ENCODE measurements at places on chromosomes 2 and 18.

- DNase-seq: no peak
Measured at GRCh38 chr2:73250872-73251846, 17.1 kb downstream of the CCT7 start.

GRCh38 chr18:76339246-76339620, 155.8 kb downstream of the ZNF516 start:
- DNase-seq: no peak

DNA sequence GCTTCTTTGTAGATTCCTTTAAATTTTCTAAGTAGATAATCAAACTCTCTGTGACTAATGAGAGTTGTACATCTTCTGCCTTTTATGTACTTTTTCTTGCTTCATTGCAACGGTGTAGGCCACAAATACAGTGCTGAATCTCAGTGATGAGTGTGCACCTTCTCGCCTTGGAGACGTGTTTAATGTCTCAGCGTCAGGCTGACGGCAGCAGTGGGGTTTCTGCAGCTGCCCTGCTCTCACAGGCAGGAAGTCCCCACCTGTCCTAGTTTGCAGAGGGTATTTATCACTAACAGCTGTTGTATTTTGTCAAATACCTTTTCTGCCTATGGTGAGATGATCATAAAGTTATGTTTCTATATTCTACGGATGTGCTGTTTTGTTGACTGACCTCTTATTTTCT, 13.3 kb downstream of the AGXT start:
- no peak for DNase-seq

DNA sequence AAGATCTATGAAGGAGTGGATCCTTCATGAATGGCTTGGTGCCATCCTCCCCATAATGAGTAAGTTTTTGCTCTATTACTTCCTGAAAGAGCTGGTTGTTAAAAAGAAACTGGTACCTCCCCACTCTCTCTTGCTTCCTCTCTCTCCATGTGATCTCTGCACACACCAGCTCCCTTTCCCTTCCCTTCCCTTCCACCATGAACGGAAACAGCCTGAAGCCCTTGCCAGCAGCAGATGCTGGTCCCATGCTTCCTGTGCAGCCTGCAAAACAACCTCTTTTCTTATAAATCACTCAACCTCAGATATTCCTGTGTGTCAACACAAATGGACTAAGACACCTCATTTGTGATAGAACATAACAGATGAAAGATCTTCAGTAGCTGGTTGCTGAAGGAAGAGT, 303.5 kb upstream of the ACVR2A start:
- DNase-seq: no peak

- DNase-seq: no peak
Measured at GRCh38 chr2:170713543-170714380, 1.4 kb upstream of the SP5 start.

DNA sequence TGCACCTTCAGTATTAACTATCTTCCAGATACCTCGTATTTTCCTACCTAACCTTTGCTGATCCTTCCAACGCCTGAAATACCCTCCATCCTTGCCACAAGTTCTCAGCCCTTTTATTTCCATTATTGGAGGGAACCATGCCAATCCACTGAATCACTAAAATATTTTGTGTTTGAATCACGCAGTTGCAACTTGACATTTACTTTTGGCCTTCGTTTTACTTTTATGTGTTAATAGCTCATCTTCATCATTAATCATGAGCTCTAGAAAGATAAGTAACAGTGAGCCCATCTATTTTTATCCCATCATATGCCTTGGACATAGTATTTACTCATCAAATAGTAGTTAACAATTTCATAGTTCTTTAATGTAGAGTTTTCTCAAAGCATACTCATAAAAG, 463.2 kb downstream of the THSD7B start:
- no peak for DNase-seq

DNA sequence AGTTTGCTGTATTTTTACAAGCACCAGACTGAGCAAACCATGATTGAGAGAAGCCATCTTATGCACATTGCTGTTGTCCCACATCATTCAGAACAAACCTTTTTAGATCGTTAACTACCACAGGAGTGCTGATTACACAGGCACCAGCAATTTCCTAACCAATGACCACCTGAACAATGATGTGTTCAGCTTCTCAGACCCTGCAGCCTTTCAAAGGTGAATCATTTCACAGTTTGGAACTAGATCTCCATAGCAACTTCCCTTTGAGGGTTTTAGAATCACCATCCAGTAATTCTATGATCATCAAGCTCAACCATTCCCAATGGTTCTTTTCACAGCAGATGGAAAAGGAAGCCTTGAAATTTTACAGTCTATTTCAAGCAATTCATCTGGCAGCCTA, 71.4 kb downstream of the OLA1 start:
- no peak for DNase-seq

DNA sequence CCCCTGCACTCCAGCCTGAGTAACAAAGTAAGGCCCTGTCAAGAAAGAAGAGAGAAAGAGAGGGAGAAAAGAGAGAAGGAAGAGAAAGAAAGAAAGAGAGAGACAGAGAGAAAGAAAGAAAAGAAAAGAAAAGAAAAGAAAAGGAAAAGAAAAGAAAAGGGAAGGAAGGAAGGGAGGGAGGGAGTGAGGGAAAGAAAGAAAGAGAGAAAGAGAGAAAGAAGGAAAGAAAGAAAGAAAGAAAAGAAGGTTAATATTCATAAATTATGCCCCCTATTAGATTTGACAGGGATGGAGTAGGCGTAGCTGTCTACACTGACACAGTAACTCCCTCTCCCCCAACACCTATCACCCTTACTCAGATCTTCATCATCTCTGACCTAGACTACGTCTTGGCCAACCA, 202.3 kb downstream of the SP3 start:
- no peak for DNase-seq

GRCh38 chr2:69505710-69506109, 68.5 kb upstream of the NFU1 start:
- no peak for DNase-seq

DNA sequence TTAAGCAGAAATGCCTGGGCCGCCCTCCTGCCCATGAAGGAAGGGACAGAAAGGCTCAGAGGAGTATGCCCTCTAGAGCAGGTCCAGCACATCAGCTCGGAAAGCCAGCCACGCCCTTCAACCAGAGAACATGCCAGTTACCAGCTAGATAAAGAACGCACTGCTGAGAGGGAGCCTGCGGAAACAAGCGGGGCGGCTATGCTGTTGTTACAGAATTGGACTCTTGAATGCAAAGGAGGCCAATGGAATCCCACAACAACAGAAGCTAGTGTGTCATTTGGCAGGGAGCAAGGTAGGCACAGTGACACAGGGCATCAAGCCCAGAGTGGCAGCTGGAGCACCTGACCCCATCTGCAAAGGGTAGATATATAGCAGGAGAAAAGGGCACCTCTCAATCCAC, 242.9 kb upstream of the ID2 start:
- no peak for DNase-seq

- DNase-seq: no peak
Measured at GRCh38 chr2:236600892-236601291, 31.3 kb downstream of the ACKR3 start.

DNA sequence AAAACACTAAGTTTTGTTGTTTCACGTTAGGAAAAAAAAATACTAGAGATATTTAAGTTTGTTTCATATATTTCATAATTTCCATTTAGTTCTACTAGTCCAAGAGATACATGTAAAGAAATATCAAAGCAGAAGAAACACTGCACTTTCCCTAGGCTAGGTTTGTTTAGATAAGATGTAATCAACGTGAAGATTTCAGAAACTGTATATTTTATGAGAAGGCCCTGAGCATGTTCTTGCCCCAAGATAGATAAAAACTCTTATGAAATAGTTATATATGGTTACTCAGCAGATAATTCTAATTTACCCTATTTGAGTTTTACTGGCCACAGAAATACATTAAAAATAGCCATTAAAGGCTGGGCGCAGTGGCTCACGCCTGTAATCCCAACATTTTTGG, 143.6 kb upstream of the CBLN2 start:
- no peak for DNase-seq

- no peak for DNase-seq
Measured at GRCh38 chr2:140734992-140735391, 1395.8 kb downstream of the LRP1B start.

GRCh38 chr2:156333951-156334495, 1.5 kb upstream of the NR4A2 start:
- DNase-seq: no peak

DNA sequence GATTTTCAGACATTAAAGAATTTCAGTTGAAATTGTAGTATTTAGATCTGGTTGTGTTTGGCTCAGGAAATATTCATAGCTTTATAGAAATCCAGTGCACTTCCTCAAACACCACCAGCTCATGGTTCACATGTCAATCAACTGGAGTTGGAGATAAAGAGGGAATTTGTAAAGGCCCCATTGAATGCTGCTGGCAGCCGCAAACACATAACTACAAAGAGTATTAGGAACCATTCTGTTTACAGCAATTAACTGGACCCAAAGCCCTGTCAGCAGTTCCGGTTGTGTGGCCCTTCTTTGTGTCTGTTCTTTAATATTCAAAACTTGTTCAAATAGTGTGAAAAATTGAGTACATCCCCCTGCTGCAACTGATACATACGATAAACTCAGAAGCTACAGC, 107.4 kb upstream of the LRRTM4 start:
- DNase-seq: no peak

- DNase-seq: no peak
Measured at GRCh38 chr2:205571360-205571959, 110.8 kb upstream of the NRP2 start.

GRCh38 chr2:158204741-158205165, 103.1 kb downstream of the UPP2 start:
- DNase-seq: no peak

- no peak for DNase-seq
Measured at GRCh38 chr2:69518841-69519240, 81.6 kb upstream of the NFU1 start.

GRCh38 chr2:202624133-202624532, 10.6 kb upstream of the FAM117B start:
- DNase-seq: no peak

- no peak for DNase-seq
Measured at GRCh38 chr2:81196933-81197628, 892.5 kb upstream of the LRRTM1 start.

GRCh38 chr2:205706769-205707381, 24.6 kb downstream of the NRP2 start:
- peak; percentile 9 for DNase-seq

GRCh38 chr18:46333431-46334135, 229.4 kb downstream of the HAUS1 start:
- DNase-seq: no peak

GRCh38 chr2:191474464-191474863, 203.5 kb upstream of the NABP1 start:
- DNase-seq: no peak

DNA sequence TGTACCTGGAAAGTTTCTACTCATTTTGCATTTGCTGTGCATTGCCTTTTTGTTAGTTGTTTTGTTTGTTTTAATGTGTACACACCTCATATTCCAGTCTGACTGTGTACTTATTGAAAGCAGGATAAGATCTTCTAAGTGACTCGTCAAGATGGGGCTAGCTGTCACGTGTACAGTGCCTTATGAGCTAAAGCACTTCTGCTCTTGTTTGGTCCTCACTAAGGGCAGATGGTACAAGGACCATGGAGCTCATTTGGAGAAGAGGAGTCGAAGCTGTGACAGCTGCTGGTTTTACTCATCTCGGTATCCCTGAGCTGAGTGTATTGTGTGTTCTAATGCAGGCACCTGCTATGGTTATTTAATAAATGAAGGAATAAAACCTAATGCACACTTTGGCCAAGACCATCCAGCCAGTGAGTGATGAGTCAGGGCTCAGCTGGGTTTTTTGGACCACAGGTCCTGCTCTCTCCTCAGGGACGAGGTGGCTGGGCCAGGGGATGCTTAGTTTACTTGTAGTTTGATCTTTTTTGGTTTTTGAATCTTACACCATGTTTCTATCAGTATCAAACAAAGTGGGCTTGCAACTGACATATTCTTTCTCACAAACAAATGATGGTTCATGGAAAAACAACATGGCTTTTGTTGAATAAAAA, 152.5 kb upstream of the APCDD1 start:
- no peak for DNase-seq

DNA sequence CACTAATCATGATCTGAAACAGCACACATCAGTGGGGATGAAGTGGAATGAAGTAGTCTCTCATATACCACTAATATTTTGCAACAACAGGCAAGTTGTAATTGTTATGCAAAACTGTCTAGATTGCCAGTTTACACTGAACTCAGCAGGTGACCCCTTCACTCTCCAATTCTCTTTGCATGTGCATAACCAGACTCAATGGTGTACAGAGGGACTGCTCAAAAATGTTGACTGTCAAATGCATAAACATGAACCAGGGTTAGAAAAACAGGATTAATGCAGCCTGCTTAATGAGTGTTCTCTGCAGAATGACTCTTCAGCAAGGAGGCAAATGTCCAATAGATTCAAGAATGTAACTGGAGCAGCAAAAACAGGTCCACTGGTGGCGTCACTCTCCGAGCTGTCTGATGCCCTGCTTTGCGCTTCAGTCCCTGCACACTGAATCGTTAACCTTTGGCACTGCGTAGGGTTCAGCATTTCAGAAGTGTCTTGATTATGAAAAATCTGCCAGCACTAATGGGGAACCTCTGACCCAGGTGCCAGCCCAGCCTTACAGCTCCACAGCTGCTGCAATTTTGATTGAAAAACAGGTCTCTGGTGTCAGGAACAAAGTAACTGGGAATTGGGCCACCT, 209.3 kb downstream of the TDRD15 start:
- DNase-seq: no peak

DNA sequence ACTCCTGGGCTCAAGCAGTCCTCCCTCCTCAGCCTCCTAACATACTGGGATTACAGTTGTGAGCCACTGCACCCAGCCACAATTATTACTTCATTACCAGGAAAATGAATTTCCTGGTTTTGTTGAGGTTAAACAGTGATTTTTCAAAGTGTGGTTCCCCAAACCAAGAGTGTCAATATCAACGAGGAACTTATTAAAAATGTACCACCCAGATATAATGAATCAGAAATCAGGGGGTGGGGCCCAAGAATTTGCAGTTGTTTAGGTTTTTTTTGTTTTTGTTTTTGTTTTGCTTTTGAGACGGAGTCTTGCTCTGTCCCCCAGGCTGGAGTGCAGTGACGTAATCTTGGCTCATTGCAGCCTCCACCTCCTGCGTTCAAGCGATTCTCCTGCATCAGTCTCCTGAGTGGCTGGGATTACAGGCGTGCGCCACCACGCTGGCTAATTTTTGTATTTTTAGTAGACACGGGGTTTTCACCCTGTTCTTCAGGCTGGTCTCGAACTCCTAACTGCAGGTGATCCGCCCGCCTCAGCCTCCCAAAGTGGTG, 94.1 kb downstream of the WDSUB1 start:
- DNase-seq: no peak

DNA sequence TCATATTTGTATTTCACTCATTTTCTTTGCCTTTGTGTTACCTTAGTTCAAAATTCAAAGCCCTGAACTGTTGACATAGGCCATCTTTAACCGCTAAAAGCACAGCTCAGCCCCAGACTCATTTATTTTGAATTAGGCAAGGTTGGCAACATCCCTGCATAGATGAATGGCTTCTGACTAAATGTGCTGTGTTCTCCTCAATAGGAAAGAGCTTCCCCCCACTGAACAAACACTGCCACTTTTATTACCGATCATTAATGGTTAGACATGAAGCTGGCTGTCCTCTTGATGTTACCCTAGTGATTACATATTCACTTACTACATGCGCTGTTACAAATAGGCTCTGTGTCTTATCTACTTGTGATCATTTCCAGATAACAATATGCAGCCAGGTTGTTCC, 170.7 kb downstream of the ADCYAP1 start:
- DNase-seq: no peak

- DNase-seq: no peak
Measured at GRCh38 chr2:227127201-227127600, 36.8 kb downstream of the COL4A4 start.

All from CD4-positive, alpha-beta T cell treated with Interleukin-12 subunit alpha and Interleukin-12 subunit beta, for 1 hour (primary cell).